Activated T-cell treated with anti-CD3 and anti-CD28 coated beads, Interleukin-2, amount 50 U/mL, for 4 hours (primary cell): ENCODE measurements at places on chromosomes 13 and 19. TPM values are rescaled to one million over a fixed set of nuclear protein-coding genes. Genes with fewer than 3 reads are reported as not detected.

The PRRG2 gene
- total RNA-seq = 1.4 TPM

The RNF113B gene
- not detected for total RNA-seq

The TMEM255B gene
- 1.4 TPM for total RNA-seq

The SYNGR4 gene
- total RNA-seq = not detected

The ATP4B gene
- not detected for total RNA-seq

The R3HDM4 gene
- 96.3 TPM for total RNA-seq

The CCDC169 gene
- total RNA-seq = 0.76 TPM
